ENCODE measurements at places on chromosomes 5 and 9. TPM values are rescaled to one million over a fixed set of nuclear protein-coding genes. Genes with fewer than 3 reads are reported as not detected.

Gene CD14
- total RNA-seq: 4.8 TPM

Gene TEK
- total RNA-seq: 15.5 TPM

Gene CD72
- total RNA-seq: 0.78 TPM

Gene IL3
- total RNA-seq: not detected

Gene LPAR1
- total RNA-seq: 95.9 TPM

Gene PLCXD3
- total RNA-seq: 1.7 TPM

Gene TAF11L14
- total RNA-seq: not detected

Gene GPR150
- 0.40 TPM for total RNA-seq

Gene OBP2B
- total RNA-seq: not detected

Gene SLC34A3
- not detected for total RNA-seq

Gene CAMK4
- 1.8 TPM for total RNA-seq

Gene IRGM
- total RNA-seq: 0.13 TPM

Gene CTSV
- total RNA-seq: 0.17 TPM

Gene HSPB3
- 0.85 TPM for total RNA-seq

Gene PCDHGA12
- 46.0 TPM for total RNA-seq

Gene OLFML2A
- total RNA-seq: 1.3 TPM

Gene MSMP
- 0.43 TPM for total RNA-seq

Gene ZBTB43
- 10.7 TPM for total RNA-seq

Gene GABRA6
- not detected for total RNA-seq

Gene HSDL2
- total RNA-seq: 41.8 TPM

Gene TAF11L5
- not detected for total RNA-seq

Gene LOX
- total RNA-seq: 1,031 TPM

Gene TTF1
- total RNA-seq: 8.0 TPM

Gene TMC1
- 0.59 TPM for total RNA-seq

Measured in smooth muscle cell of the pulmonary artery (primary cell).